Stimulated activated CD8-positive, alpha-beta memory T cell treated with anti-CD3 and anti-CD28 coated beads, Interleukin-4, amount 100 ng/mL, for 4 hours (primary cell): ENCODE measurements at places on chromosomes 5 and 9.

DNA sequence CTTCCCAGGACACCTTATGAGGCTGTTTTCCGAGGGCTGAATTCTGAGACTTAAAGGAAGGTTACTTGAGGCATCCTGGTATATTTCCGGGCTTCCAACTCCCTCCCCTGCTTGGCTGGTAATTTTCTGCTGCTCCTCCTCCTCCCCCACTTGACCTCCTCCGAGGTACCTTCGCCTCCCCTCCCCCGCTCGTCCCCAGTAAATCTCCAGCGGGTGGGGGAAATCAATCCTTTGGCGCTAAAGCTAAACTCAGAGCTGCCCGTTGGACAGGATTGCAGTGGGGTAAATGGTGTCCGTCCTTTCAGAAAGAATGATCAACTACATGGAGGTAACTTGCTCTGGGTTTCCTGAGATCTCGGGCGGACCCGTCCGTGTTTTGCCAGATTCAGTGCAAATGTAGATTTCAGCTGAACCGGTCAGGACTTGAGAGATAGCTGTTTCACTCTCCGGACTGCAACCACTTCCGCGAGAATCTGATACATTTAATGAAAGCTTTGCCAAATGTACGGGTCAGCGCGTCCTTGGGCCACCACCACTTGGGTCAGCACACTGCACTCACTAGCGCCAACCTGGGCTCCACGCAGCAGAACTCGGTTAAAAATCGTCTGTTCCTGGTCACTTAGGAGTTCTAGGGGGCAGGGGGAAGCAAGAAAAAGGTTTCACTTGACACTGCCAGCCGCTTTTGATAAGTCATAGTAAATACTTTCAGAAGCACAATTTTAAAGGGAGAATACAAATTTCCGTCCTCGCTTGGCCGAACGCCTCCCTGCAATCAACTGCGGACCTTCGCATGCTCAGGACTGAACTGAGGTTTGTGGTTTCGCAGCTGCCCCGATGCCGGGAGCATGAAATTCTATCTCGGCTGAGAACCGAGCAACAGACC, 4.6 kb upstream of the ISL1 start:
- DNase-seq: no peak

DNA sequence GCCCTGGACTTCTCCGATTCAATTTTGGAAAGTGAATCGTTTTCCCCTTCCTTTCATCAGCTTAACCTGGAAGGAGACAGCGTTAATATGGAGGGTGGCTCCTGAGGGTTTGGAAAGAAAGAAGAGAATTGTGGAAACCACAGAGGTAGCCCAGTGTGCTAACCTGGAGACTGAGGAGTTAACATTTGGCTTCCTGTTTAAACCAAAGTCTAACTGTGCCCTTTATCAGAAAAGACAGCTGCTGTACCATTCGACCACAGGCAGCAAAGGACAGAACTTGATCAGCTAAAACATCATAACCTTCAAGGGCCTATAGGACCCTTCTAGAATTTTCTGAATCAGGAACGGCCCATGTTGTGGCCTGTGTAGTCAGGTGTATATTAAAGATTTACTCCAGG, 735 bp downstream of the IDNK start:
- DNase-seq: no peak

GRCh38 chr5:572398-573019, 39.6 kb upstream of the CEP72 start:
- DNase-seq: no peak

GRCh38 chr9:119961774-119962424, 592.7 kb upstream of the BRINP1 start:
- DNase-seq: no peak

DNA sequence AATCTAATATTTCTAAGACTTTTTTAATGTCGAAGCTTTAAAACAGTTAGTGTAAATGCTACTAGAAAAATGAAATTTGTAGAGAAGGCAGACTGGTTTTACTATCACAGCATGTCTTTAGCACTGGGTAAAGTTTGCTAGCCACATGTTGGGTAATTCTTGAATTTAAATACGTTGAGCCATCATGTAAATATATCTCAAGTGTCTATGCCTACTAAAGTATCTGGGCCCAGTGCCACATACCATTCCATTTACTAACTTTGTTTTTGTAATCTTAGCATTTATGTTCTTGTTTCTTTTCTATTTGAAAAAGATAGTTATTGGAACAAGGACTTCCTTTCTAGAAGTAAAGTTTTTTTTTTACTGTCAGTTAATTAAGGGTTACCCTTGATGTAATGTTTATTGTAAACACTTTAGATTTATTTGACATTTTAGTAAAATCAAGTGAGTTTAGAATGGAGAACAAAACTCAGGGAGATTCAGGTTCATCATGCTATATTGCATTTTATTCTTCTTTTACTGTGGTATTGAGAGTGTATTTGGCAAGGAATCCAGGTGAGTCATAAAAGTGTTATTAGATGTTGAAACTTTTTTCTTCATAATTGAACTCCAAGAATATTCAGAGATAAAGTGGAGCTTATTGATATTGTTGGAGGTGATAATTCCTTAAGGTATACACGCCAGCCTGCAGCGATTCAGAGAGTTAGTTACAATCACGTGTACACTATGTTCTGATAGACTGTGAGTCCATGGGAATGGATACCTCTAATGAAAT, 182.4 kb downstream of the CCDC171 start:
- no peak for DNase-seq

DNA sequence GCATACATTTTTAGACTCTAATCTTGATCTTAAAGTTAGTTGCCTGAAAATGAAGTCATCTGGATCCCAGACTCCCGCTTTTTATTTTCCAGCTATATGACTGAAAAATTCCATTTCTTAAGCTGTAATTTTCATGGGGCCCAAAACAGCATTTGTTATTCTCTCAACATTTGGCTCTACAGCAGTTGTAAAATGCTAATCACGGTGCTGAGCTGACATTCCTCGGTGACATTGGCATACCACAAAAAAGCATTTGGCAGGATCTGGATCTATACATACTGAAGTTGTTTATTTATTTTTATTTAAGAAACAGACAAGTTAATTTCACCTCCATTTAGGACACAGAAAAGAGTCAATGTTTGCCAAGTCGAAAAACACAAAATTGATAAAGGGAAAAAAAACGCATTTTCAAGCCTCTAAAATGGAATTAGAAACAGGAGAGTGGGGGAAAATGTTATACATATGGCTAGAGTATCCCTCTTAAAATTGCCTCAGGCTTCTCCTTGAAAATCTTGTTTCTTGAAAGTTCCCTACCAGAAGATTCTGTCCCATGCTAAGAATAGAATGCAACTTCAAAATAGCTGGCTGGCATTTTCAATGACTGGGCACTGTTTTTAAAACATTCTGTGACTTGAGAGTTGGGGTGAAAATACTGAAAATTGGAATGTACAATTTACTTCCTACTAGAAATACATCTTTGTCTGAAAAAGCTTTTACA, 207.5 kb upstream of the TBCA start:
- no peak for DNase-seq

- peak; percentile 73 for DNase-seq
These were observed at the start of gene ANKRD31 for GRCh38 chr5:75236322-75237316. TSS of gene ANKRD31 (minus strand) at chr5:75236878. CDS start at chr5:75236686, 192 bp downstream.

DNA sequence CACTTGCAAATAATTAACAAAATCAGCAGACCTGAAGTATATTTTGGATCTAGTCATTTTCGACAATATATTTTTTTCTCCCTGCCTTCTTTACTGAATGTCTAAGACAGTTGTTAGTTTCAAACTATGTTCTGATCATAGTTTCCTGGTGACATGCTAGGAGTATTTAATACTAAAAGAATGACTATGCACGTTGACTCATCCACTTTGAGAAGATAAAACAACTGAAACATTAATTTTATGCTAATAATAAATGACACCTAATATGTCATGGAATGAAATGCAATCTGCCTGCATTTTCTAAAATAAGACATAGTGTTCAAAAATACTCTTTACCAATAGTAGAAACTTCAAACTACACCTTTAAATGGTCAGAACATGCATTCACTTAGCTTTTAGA, 2123.7 kb upstream of the C9orf72 start:
- no peak for DNase-seq

GRCh38 chr5:13987843-13988464, 43.5 kb upstream of the DNAH5 start:
- no peak for DNase-seq

DNA sequence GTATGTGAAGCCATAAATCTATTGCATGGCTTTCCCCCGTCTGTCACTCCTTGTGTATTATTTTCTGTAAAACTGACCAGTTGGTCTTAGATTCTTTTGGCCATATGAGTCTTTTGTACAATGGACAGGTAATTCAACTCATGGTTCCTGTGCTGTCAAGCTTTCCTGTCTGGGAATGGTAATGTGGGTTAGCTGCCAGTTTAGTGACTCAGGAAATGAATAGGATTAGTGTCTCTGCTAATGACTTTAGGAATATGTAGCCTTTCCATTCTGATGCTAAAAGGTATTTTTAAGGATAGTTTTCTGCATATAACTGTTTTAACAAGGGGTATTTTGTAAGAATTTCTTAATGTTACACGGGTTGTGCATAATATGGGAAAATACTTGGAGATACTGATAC, 182.7 kb downstream of the PBX3 start:
- no peak for DNase-seq

DNA sequence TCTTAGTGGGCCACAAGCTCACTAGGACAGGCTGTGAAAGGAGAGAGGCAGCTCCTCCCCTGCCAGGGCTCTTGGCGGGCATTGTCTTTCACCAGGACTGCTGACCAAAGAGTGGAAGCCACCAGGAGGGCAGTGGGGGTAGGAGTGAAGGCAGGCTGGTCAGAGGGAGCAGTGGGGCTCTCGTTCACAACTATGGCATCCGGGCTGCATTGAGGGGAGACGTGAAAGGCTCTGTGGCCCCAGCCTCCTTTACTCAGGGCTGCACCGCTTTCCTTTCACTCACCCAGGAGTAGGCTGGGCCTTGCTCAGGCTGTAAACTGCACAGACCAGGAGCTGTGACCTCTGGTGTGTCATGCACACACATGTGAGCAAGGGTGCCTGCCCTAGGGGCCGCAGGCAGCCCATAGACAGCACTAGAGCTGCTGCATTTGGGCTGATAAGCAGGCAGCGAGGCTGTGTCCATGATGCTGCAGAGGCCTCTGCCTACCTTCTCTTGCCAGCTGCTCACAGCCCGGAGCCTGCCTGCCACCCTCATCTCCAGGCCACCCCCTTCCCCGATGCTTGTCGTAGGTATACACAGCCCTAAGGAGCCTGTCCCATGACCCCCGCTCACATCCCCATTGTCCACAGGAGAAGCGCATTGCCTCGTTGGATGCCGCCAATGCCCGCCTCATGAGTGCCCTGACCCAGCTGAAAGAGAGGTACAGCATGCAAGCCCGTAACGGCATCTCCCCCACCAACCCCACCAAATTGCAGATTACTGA, 130.4 kb downstream of the DAB2IP start:
- DNase-seq: no peak

DNA sequence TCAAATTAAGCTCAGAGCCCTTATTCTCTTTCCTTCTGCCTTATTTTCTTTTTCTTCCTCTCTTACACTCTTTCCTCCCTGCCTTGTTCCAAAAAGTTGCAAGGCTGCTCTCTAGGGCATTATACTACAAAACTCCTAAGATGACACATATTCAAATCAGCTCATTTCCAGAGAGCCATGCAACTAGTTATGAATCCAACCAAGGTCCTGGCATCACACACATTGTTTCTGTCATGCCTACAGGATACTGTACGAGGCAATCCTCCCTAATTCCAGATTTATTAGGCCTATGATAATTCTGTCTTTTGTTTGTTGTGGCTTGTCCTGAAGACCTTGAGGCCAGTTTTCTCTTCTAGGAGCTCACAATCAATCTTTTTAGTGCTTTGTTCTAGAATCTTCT, 87.0 kb upstream of the TBCA start:
- no peak for DNase-seq

DNA sequence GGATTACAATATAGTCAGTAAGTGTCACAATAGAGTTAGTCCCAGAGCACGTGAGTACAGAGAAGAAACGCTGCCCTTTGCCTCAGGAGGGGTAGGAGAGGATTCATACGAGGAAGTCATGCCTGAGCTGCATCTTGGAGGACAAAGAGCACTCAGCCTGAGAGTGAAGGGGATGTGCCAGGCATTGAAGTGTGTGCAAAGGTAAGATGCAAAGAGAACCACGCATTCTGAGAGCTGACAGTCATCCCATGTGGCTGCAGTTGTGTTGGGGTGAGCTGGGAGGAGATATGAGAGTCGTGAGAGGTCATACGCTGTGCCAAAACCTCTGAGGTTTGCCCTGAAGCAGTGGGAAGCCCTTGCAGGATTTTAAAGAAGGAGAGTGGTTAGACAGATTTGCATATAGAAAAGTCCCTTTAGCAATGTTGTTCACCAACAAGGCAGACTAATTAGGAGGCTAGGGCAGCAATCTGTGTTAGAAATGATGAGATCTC, 97.5 kb downstream of the PIP5K1B start:
- DNase-seq: no peak

DNA sequence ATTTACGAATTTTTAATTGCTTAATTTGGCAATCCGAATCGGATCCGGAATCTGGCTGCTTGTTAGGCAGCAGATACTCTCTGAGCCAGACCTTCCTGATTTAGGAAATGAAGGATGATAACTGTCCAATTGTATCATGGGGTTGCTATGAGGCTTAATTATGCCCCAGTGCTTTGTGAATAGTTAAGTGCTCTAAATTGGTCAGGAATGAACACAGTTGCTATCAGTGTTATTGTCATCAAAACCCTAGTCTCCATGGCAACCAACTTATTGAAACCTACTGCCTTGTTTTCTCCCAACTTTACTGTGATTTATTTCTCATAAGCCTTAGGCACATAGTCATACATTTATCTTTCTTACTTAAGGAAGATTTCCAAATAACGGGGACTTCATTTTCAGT, 47.9 kb downstream of the MAMDC2 start:
- no peak for DNase-seq

DNA sequence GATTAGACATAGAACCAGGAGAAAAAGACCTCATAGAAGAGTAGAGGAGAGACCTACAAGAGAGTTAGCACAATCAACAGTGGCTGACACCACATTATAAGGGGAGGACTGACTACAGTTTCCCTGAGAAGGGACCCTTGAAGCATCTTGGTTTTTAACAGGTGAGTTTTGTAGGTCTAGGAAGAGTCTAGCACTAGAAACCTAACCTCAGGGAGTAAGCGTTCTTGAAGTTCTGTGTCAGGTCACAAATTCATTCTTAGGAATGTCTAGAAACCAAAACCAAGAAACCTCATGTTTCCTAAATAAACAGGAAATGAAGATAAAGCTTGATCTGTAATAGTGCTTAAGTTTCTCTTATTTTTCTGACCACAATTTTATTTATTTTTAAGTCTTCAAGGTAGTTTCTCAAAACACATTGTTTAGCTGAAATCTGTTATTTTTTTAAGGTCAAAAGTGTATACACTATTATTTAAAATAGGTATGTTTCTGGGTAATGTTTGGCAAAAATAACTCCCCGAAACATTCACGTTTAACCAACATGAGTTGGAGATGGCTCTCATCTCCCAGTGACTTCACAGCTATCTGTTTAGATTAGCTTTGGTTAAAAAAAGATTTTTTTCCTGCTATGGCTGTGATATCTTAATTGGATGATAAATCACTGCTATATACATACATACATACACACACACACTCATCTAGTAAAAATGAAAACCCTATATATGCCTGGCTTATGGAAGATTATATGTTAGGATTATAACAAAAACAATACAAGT, 37.1 kb downstream of the MAP3K1 start:
- DNase-seq: no peak
